ENCODE measurements at places on chromosomes 13 and 19.

DNA sequence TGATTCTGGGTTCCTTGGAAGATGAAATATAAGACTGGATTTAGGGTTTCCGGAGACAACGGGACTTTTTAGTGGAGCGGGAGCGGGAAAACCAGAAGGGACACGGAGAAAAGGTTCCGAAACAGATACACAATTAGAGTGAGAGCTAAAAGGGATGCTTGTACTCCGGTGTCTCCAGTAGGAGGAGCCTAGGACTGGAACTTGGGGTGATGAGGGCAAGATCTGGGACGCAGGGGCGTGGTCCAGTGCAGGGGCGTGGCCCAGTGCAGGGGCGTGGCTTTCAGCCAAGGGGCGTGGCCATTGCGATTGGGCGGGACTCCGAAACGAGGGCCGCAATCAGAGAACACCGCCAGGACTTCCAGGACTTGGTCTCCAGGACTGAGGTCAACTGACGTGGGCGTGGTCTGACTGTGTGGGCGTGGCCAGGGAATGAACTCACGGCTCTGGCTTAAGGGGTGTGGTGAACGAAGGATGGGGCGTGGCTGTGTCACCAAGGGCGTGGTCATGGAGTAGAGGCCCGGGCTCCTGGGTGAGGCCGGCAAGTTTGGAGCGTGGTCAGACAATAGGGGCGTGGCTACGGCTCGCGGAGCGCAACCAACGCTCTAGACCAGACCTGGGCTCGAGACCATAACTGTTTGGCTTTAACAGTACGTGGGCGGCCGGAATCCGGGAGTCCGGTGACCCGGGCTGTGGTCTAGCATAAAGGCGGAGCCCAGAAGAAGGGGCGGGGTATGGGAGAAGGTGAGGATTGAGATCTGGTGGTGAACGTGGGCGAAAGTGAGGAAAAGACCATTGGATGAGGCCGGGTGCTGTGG, at the start of gene DKKL1:
Gene DKKL1 (plus strand): TSS at position 610 of the 815 bp plus-strand sequence. CDS start 122 bp downstream, at position 732.
- ATAC-seq: peak; percentile 66

DNA sequence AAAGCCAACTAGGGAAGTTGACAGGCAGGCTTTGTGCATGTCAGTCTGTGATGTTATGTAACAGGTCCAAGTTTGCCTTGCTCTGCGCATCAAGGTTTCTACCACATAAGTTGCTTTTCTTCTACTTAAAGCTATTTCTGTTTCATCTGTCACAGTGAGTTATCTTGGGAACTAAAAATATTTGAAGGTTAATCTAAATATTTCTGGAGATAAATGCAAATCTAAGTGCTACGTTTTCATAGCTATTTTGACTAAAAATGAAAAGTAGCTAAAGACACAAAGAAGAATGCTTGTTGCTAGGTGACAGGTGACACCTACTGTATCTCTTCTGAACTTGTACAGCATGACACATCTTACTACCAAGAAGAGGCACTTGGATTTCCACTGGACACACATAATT, 135.6 kb downstream of the KLF12 start:
- peak; percentile 64 for ATAC-seq

DNA sequence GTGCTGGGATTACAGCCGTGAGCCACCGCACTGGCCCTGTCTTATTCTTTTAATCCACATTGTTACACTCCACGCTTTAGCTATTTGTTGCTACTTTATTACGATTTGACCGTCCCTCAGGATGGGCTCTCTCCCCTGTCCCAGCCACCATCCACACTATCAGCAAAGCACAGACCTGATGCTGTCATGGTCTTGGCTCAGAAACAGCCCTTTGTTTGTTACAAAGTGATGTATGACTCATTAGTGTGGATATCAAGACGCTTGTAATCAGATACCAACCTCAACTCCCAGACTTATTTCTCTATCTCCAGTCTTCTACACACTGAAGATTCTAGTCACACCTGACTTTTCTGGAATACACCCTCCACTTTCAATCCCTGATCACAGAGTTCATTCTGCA, 84.6 kb upstream of the FREM2 start:
- no peak for ATAC-seq

- ATAC-seq: no peak
These were observed 601.8 kb downstream of the SLITRK6 start for GRCh38 chr13:85197431-85197830.

GRCh38 chr13:81246556-81246955, 905.6 kb upstream of the SPRY2 start:
- no peak for ATAC-seq

GRCh38 chr13:50544211-50544610, 299.3 kb downstream of the DLEU7 start:
- ATAC-seq: no peak

DNA sequence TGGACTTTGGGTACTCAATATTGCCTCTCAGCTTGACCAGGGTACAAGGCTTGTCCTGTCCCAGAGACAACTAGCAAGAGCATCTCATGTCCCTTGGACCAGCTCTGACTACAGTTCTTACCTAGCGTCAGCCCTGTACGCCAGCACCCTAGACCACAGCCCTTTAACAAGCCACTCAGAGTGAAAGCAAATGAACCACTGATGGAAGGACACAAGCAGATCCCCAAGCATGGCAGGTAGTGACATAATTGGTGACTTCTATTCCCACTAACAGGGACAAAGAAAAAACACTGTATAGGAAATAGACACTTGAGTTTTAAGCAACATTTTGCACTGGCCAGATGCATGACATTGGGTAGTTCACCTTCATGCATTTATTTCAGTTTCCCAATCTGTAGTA, 8.8 kb upstream of the LRCH1 start:
- ATAC-seq: no peak

DNA sequence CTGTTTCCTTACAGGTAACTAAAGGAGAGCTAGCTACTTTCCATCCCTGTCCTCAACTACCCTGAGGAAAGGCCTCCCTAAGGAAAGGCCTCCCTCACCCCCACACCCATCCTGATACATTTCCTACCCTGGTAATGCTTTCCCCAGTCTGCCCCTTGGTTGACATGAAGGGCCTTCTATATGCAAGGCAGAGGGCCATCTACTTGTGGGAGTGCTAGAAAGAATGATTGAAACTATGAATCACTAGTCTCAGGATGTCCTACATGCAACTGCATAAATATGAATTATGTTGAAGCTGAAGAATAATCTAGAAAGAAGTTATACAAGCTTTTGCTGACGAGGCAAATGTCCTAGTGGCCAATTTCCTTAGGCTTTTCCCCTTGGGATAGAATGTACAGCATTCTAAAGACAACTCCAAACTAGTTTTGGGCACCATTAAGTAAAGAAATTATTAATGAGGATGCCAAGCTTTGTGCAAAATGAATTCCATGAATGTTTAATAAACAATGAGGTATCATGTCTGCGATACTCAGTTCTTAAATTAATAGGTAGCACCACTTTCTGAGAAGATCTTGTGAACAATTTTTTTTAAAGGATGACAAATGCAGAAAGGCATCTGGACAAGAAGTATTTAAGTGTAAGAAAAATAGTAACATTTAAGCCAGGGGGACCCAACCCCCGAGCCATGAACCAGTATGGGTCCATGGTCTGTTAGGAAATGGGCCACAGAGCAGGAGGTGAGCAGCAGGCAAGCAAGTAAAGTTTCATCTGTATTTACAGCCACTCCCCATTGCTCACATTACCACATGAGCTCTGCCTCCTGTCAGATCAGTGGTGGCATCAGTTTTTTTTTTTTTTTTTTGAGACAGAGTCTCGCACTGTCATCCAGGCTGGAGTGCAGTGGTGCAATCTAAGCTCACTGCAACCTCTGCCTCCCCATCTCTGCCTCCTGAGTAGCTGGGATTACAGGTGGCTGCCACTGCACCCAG, 223.0 kb downstream of the LHFPL6 start:
- no peak for ATAC-seq

- ATAC-seq: no peak
These were observed 11.9 kb downstream of the SUGP1 start for GRCh38 chr19:19308373-19308772.

GRCh38 chr19:10163536-10163935, 31.2 kb downstream of the DNMT1 start:
- ATAC-seq: no peak

GRCh38 chr13:79492313-79492798, 11.4 kb downstream of the NDFIP2 start:
- peak; percentile 53 for ATAC-seq

DNA sequence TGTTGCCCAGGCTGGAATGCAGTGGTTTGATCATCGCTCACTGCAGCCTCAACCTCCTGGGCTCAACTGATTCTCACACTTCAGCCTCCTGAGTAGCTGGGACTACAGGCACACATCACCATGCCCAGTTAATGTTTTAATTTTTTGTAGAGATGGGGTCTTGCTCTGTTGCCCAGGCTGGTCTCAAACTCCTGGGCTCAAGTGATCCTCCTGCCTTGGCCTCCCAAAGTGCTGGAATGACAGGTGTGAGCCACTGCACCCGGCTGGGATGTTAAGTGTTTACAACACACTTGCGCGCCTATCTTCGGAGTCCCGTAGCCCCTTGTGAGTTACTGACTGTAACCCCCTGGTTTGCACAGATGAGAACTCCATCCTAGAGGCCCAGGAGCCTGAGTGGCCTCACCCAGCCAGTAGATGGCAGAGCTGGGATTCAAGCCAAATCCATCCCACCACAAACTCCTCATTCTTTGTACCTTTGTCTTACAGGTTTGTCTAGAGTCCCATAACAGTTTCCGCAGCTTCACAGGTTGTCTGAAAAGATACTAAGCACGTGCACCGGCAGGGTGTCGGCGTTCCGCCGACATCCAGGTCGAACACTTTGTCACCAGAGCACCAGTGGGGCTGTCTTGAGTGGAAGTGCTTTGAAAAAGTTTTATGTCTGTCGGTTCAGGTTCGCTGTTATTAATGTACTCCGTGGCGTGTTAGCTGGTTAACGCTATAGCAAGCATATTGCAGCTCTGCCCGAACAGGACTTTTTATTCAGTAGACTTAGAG, 14.7 kb downstream of the MAG start:
- no peak for ATAC-seq

- ATAC-seq: no peak
These were observed 192.4 kb downstream of the ZNF536 start for GRCh38 chr19:30564551-30565011.

DNA sequence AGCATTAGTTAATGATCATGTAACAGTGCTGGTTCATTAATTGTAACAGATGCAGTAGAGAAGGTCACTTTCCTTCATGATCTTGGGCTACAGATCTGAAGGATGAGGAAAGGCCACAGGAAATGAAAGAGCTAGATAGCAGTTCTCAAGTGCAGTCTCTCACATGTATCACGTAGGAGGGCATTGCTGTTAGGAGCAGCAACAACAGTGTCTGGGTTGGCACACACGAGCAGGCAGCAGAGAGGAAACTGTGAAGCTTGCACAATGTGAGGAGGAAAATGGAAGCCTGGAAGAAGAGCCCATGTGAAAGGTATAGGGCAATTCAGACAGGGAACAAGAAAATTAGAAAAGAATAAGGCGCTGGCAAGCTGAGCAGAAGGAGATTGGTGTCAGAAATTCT, 1741.5 kb downstream of the PCDH9 start:
- ATAC-seq: no peak

DNA sequence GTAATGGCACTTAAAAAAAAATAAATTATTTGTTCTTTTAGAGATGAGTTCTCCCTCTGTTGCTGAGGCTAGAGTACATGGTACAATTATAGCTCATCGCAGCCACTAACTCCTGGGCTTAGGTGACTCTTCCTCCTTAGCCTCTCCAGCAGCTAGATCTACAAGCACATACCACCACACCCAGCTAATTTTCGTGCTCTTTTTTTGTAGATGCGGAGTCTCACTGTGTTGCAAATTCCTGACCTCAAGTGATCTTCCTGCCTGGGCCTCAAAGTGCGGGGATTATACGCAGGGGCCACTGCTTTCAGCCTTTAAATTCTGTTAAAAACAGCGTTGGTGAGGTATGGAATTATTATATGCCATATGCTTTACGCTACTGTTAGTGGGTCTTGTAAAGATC, 2034.0 kb downstream of the OLFM4 start:
- no peak for ATAC-seq
